Fibroblast of skin of left biceps (primary cell): ENCODE measurements at places on chromosomes 5 and 9.

GRCh38 chr9:135960411-135961276 is 529 bp downstream of the UBAC1 start:
- no peak for DNase-seq

GRCh38 chr5:7393921-7394799 is 1.8 kb upstream of the ADCY2 start:
- no peak for DNase-seq

GRCh38 chr5:80343067-80343466 is 23.3 kb downstream of the SPZ1 start:
- no peak for DNase-seq

DNA sequence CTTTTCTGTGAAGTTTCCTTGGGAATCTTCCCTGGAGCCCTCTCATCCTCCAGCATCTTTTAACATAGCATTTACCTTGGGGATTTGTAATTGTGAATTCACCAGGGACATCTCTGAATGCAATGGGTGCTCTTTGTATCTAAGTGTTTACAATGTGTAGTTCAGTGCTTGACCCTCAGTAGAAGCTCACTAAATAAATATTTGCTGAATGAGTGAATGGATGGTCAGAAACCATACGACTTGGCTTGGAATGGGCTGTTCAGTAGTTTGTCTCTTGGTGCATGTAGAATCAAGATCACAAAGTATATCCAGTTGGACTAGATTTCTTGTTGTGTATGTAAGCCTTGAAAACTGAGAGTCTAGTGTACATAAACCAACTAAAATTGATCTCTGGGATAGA is 81.8 kb upstream of the MEF2C start:
- DNase-seq = no peak

GRCh38 chr5:145752947-145753346 is 82.2 kb downstream of the PRELID2 start:
- no peak for DNase-seq

DNA sequence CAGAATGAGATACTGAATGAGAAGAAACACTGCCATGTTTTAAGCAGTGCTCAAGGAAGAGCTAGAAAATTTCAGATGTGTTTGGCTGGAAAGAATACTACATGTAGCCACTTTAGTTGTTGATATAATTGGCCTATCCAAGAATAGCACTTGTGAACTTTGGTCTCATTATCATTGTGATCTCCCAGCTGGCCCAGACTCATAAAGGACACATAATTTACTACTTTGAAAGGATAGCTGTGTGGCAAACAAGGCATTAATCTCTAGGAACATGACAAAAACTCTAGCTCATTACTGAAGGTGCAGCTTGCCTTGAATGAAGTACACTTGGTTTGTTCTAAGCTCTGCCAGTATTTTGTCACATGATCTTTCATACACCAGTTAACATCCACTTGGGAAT is 356.3 kb downstream of the CSNK1G3 start:
- DNase-seq = no peak

- no peak for DNase-seq
Measured at GRCh38 chr9:81317223-81317622, 372.1 kb downstream of the TLE1 start.

GRCh38 chr5:91357806-91358205 is 25.3 kb downstream of the ARRDC3 start:
- DNase-seq = no peak

DNA sequence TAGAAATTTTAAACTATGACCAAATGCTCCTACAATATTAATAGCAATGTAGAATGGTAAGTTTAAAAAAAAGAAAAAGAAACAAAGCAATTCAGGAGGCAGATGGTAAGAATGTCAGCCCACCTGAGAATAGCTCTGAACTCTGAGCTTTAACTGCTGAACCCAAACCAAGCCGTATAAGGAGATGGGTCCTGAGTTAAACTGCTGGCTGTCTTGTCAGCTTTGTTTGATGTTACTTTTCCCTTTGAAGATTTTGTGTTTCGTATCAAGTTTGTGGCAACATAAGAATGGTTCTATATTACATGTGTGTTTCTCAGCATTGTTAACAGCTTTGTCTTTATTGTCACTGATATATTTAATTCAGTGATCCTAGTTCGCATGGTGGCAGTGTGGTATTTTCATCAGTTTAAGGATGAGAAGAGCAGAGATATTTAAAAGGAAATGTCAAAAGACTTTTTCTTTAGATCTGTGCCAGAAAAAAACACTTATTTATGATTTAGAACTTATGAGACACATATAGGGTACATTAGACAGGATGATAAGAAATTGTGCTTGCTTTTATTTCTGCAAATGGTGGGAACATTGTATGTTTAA is 390.1 kb downstream of the CCDC171 start:
- DNase-seq = no peak

GRCh38 chr9:106581973-106582372 is 281.0 kb upstream of the ZNF462 start:
- DNase-seq = no peak

- DNase-seq = peak; percentile 96
Measured at GRCh38 chr5:172420235-172420939, 33.9 kb downstream of the SH3PXD2B start.

DNA sequence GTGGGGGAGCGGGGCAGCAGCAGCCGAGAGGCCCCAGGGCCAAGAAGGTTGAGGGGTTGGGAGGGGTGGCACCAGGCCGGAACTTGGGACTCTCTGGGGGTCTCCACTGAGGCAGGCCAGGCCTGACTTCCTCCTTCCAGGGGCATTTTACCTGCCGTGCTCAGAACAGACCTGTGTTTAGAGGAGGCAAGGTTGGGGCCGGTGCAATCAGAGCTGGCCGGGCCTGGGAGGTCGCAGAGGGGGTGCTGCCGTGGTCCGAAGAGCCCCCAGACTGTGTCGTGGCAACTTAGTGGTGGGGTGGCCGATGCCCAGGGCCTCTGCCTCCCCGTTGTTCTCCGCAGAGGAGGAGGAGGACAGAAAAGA is 21.8 kb downstream of the GLT6D1 start:
- no peak for DNase-seq

- no peak for DNase-seq
Measured at GRCh38 chr9:316382-316965, 101.8 kb downstream of the DOCK8 start.

DNA sequence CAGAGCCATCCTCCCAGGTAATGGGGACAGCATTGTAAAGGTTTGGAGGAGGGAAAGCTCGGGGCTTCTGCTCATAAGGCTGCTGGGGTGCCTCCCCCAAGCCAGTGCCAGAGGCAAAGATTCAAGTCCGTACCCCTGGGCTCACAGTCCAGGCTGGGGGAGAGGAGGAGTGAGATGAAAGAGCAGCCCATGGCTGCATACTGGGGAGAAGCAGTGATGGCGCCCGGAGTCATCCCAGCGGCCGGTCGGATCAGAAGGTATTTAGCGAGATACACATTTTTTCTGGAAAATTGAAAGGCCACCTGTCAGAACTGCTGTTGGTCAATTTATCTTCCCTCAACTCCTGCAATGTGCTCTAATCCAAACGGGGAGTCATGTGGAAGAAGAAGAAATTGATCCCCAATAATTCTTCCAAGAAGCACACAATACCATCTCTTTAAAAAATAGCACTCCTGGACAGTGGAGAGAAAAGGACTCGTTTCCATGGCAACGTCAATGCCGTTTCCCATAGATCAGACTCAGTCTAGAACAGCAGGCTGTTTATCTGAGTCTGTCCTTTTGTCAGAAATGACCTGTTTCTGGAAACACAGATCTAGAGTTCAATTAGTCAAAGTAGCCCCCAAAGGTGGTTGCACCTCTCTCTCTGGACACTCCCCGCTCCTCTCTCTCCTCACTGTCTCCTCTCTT is 65.9 kb downstream of the NSG2 start:
- DNase-seq = no peak

- DNase-seq = no peak
Measured at GRCh38 chr5:83107692-83108420, 30.5 kb downstream of the XRCC4 start.
